ENCODE measurements at places on chromosomes 4 and X. TPM values are rescaled to one million over a fixed set of nuclear protein-coding genes. Genes with fewer than 3 reads are reported as not detected.

DNA sequence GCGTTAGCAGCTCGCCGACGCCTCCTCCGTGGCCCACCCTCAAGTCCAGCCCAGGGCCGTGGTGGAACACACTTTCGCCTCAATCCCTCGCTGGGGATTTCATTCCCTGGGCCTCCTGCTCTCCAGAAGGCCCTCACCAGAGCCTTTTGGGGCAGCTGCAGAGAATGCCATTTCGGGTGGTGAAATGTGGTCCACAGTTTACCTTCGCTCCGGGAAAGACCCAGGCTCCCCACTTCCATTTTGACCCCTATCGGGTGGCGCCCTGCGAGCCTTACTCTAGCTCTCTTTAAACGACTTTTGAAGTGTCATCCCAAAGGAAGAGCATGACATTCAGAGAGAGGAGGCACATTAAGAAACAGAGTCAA is 496 bp downstream of the SH2D1A start:
- DNase-seq = no peak

GRCh38 chr4:26052663-26053541 is 138.9 kb downstream of the SMIM20 start:
- DNase-seq = no peak

DNA sequence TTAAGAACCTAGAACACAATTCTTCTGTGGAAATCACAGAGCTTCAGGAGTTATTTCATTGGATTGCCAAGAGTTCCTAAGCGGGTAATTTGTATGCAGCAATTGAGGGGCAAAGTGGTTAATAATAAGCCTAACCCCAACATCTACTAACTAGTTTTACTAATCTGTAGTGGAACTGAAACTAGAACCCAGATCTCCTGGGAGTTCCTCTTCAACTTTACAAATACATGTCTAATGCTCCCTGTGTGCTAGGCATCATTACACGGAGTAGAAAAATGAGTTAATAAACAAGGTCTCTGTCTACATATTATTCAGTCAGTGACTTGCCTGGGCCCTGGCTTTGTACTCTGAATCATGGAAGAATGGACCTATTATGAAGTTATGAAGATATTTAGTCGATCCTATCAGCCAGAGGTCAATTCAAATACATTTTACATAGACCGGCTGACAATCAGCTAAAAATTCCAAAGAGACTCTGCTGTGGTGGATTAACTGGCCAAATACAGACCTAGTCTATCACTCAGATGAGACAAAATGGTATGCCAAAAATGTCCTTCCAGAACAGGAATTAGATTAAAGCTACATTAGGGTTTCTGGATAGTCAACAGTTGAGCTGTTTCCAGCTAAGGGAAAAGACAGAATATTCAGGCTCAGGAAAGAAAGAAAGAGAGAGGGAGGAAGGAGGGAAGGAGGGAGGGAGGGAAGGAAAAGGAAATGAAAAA is 326.0 kb downstream of the FBXW7 start:
- no peak for DNase-seq

Gene SPOCK3
- not detected for total RNA-seq

- DNase-seq = no peak
These were observed 14.8 kb upstream of the TRIM60 start for GRCh38 chr4:165016971-165017370.

Gene NCBP2L
- total RNA-seq = not detected

Gene SSX1
- not detected for total RNA-seq

GRCh38 chr4:150821641-150822040 is 193.4 kb downstream of the LRBA start:
- DNase-seq = no peak

Gene GBA3
- total RNA-seq = not detected

GRCh38 chr4:96186593-96186992 is 346.7 kb downstream of the PDHA2 start:
- no peak for DNase-seq

GRCh38 chrX:63930140-63930539 is 145.1 kb upstream of the ARHGEF9 start:
- DNase-seq = no peak

- no peak for DNase-seq
These were observed 6.5 kb downstream of the FUNDC1 start for GRCh38 chrX:44536198-44536597.

Gene IL3RA
- 15.5 TPM for total RNA-seq

DNA sequence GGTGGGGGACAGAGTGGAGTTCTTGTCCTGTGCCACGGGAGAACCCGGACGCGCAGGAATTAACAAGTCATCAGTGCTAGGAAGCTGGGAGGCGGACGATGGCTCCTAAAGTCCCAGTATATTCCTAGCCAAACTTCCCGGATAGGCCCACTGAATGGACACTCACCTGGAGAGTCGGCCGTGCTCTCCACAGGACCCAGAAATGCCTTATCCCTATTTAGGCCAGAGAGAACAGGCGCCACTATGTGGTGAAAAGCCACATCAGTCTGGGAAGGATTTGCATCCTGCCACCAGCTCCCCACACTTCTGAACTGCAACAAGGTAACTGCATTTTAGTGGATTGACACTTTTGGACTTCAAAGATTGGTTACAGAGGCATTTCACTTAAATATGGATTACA is 1.1 kb downstream of the CFAP299 start:
- peak; percentile 41 for DNase-seq

Gene INPP4B
- total RNA-seq = 33.5 TPM

- DNase-seq = no peak
These were observed 2302.5 kb downstream of the ARAP2 start for GRCh38 chr4:33941854-33942253.

DNA sequence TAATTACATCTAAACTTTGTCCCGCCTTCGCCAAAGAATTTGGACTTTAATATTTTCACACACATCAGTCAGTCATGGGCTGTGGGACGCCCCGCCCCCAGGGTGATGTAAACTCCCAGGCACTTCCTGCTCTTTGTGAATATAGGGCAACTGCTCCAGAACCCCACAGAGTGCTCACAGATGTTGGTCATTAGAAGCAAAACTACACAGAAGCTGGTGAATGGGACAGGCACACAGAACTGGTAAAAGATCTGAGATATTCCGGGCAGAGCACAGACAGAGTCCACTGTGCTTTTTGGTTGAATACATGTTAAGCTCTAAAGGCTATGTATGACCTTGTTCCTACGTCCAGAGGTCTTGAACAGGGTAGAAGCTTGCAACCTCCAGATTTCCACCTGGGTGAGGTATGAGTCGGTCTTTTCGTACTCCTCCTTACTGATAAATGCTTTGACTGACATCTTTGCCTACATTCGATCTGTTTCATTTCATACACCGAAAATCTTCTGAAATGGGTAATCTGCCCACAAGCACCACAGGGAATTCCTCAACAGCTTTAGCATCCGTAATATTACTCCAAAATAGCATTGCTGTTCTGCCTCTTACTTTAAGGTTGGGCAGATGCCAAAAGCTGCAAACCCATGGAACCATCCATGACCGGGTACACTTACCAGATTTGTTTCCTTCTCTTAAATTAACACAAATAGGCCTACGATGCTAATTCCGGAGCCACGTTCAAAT is 144.6 kb downstream of the AMELX start:
- DNase-seq = peak; percentile 20

Gene FAAH2
- 0.60 TPM for total RNA-seq
